SW480 (cell line): ENCODE measurements at places on chromosomes 3 and 15.

DNA sequence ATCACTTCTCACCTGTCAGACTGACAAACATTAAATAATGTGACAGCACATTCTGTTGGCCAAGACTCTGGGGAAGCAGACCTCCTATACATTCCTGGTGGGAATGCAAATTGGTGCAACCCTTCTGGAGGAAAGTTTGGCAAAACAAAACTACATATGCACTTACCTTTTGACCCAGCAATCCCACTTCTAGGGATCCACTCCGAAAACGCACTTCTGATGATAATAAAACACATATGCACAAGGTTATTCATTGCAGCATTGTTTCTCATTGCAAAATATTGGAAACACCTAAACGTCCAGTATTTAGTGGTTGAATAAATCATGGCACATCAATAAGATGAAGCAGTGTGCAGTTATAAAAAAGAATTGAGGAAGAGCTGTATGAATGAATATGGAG is 145.5 kb upstream of the ABHD17C start:
- DNase-seq, result no peak

- DNase-seq, result no peak
Measured at GRCh38 chr15:41937568-41937923, 34.8 kb downstream of the EHD4 start.

- no peak for DNase-seq
Measured at GRCh38 chr15:92365906-92366305, 27.8 kb upstream of the ST8SIA2 start.

- no peak for DNase-seq
Measured at GRCh38 chr15:42456971-42457370, 34.0 kb downstream of the ZNF106 start.

DNA sequence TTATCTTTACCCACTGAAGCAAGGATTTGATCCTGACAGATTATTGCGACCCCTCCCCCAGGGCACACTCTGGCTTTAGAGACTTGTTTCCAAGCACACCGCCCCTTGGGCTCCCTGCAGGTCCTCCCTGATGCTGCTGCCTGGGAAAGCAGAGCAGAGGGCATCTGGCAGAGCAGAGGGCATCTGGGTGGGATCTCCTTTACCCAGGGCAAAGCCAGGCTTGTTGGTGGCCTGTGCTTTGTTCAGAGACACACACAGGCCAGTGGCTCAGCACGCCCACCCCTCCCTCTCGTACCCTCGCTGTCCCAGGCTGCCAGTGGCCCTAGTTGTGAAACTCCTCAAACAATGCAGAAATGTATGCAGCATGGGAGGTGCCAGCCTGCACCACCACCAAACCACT is 4.8 kb downstream of the KLF13 start:
- DNase-seq, result no peak

DNA sequence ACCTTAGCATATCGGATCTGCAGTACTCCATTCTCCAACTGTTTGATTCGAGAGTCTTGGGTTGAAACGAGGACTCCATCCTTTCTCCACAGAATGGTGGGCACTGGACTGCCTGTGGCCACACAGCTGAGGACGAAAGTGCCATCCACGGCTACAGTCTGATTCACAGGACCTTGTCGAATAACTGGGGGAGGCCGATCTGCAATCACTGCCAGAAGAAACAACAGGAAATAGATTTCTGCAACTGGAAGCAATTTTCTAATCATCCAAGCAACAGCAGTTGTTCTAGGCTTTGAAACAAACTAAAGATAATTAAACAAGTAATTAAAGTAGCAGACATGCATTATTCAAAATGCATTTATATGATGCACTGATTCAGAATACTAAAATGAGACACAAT is 1097.7 kb downstream of the ROBO1 start:
- no peak for DNase-seq

DNA sequence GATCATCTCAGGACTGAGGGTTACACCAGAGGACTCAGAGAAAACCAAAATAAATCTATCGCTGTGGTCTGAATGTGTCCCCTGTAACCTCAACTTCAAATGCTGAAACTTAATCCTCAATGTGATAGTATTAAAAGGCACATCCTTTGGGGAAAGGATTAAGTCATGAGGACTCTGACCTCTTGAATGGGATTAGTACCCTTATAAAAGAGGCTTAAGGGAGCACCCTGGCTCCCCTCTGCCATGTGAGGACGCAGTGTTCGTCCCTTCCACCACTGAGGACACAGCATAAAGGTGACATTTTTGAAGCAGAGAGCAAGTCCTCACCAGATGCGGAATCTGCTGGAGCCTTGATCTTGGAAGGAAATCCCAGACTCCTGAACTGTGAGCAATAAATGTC is 39.5 kb downstream of the SRPRB start:
- DNase-seq, result no peak
